ENCODE measurements at places on chromosomes 13 and 19.

DNA sequence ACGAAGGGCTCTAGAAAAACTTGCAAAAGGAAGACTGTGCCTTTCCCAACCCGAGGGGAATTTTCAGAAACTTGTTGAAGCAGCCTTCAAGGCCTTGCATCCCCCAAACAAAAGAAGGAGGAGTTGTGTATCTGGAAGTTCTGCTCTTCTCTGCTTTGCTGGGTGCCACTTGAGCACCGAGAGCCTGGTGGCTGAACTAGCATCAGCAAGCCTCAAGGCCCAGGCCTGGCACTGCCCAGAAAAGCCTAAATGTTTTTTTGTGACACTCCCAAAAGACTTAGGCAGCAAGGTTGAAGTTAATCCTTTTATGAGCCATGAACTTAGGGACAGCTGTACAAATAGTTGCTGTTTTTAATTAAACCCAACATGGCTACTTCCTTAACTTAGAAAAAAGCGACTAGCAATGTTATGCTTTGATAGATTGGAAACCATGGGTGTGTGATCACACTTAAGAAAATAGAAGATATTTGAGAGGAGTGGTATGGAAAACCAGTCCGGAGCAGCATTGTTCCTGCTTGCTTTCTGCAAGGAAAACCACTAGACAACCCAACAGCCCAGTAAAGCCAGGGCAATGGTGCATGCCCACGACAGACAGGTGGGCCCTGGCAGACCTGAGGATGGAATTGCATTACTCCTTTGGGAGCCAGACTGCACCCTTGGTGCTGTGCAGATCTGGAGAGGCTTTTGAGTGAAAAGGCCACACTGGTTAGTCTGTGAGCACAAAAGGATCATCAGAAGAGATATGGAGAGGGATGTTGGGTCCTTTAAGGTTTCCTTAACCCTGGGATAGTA, 788 bp upstream of the DLEU7 start:
- no peak for DNase-seq

DNA sequence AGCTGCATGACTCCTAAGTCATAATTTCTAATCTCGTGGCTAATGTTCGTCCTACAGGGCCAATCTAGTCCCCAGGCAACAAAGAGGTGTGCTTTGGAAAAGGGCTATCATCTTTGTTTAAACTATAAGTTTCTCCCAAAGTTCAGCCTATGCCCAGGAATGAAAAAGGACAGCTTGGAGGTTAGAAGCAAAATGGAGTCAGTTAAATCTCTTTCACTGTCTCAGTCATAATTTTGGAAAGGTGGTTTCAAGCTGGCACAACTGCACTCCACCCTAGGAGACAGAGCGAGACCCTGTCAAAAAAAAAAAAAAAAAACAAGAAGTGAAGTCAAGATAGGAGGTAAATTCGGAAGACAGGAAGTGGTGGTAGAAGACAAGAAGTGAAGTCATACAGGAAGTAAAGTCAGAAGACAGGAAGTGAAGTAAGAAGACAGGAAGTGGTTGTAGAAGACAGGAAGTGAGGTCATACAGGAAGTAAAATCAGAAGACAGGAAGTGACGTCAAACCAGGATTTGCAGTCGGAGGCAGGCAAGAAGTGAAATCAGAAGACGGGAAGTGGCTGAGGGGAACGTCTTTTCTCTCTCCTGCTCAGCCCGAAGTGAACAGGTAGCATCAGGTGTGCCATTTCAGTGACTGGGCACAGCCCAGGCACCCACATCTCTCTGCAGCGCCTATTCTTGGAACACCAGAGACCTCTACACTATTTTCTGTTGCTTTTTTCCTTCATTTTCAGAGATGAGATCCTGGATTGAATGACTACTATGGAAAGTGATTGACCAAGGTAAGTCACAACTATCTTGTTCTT, 32.2 kb downstream of the GP6 start:
- no peak for DNase-seq

GRCh38 chr13:33219926-33220325, 65.6 kb downstream of the STARD13 start:
- DNase-seq: no peak

- DNase-seq: peak; percentile 74
Measured at GRCh38 chr19:40691421-40692211, 1.2 kb upstream of the NUMBL start.

DNA sequence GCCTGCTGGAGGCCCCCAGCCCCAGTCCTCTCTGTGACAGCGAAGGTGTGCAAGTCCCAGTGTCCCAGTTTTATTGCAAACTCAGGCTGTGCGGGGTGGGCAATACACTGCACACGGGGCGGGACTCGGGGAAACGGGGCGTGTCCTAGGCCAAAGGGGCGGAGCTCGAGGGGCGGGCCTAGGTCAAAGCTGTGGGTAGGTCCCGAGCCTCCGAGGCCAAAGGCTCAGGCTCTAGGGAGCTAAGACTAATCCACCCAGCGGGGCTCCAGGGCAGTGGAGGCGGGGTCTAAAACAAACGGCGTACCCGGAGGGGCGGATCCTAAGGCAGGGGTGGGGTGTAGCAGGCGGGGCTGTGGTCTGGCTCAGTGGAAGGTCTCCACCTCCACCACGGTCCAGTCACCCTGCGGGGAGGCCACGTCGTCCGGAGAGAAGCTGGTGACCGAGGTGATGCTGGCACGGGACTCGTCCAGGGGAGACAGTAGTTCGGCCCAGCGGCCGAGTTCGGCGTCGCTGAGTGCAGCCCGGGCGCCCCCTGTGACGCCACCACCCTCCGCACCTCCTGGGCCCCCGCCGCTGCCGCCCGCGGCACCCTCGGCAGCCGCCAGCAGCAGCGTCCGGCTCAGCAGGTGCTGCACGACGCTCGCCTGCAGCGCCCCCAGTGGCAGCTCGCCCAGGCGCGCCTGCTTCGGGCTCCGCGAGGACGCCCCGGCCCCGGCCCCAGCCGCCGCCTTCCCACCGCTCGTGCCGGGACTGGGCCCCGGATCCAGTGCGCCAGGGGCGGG, 5.3 kb downstream of the PRR36 start:
- DNase-seq: no peak

GRCh38 chr19:2607712-2608601, 94.5 kb downstream of the GNG7 start:
- no peak for DNase-seq

DNA sequence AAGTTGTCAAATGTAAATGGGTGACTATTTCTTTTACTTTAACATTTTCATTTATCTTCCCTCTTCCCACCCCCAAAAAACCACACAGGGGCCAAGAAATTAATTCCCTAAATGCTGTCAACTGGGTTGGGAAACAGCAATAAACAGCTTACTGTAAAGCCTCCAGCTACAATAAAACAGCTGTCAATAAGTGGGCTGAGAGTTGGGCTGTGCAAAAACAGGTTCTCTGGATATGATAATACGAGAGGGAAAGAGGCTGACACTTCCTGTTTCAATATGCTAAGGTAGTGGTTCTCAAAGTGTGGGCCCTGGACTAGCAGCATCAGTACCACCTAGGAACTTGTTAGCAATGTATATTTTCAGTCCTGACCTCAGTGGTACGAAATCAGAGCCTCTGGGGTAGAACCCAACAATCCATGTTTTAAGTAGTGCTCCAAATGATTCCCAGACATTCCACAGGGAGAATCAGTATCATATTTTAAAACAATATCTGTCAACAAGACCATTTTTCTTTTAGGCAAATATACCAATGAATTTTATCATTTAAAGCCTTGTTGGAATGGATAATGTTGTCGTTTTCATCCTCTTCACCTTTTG, 8.4 kb downstream of the PCDH9 start:
- no peak for DNase-seq

GRCh38 chr13:98825659-98826058, 73.2 kb upstream of the SLC15A1 start:
- no peak for DNase-seq

- no peak for DNase-seq
Measured at GRCh38 chr13:106466691-106467426, 68.6 kb downstream of the EFNB2 start.

- DNase-seq: no peak
Measured at GRCh38 chr19:14412324-14412995, 6.7 kb downstream of the DDX39A start.
